ENCODE measurements at places on chromosomes 12 and 14.
A peak's percentile ranks its signal among the peaks of the same experiment; 100 is the strongest.

- DNase-seq: no peak
Observed at GRCh38 chr12:22624548-22624869, 462 bp upstream of the ETNK1 start.

DNA sequence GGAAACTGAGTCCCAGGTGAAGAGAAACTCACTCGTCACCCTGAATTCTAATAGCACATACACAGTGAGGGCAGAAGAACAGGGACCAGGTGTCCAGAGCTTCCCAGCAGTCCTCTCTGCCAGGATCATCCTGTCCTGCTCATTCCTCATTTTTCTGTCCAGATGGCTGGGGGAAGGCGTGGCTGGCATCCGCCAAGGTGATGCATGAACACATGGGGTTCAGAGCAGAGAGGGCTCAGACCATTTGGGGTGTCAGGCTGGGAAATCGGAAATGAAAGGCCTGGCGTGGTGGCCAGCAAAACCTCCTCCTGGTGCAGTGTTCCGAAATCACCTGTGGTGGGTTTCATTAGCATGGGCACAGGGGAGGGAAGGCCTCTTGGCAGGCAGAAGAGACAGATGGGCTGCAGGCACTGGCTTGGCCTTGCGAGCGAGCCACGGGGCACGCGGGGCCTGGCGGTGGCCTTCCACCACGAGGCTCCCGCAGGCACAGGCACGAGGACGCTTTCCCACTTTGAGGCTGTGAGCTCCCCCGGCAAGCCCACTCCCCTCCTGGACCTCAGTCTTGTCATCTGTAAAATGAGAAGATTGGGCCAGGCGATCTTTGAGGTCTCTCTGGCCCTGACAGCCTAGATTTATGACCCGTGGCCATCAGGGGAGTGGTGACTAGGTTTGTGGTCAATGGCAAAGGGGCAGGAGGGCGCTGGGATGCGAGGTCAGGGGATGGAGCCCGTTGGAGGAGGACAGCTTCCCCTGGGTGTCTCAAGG lies 68.5 kb downstream of the TSPAN9 start:
- DNase-seq: no peak

GRCh38 chr12:94553130-94553519 lies 93.5 kb upstream of the CEP83 start:
- peak; percentile 33 for DNase-seq

- DNase-seq: no peak
Observed at GRCh38 chr12:19285793-19286448, 153.4 kb upstream of the AEBP2 start.

GRCh38 chr12:108664338-108665258 lies 30.9 kb upstream of the SELPLG start:
- DNase-seq: peak; percentile 78

DNA sequence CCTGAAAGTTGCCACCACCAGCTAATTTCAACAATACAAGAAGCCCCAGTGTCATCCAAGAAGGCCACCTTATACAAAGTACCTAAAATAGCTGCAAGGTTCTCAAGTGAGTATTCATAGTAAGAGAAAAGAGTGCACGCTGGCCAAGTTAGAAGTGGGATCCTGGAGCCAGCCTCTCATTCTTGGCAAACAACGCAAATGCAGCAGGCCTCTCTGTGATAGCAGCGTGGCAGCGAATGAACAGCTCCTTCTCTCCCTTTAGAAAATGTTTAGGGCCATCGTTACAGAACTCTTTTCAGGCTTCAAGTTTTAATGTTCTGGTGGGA lies 78.0 kb upstream of the IFNG-AS1 start:
- DNase-seq: no peak

DNA sequence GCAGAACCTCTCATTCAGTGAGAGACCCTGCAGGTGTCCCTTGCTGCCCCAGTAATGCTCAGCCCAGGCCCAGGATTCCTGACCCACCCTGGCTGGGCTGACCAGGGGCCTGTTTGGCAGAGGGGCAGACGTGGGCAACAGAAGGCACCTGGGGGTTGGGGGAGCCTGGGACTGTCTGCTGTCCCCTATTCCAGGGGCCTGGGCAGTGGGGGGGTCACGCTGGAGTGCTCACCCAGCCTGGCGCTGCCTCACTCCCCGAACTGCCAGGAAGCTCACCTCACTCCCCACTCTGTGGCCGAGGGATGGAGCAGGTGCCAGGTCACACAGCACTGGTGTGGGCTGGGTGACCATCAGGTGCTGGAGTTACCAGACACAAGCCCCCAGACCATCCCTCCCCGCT lies 22.6 kb upstream of the NUDT14 start:
- no peak for DNase-seq

GRCh38 chr12:50013361-50014147 lies 11.7 kb downstream of the RACGAP1 start:
- no peak for DNase-seq

GRCh38 chr12:54413284-54414190 lies 5.5 kb downstream of the ITGA5 start:
- DNase-seq: no peak

GRCh38 chr12:128734371-128734770 lies 89.4 kb downstream of the SLC15A4 start:
- DNase-seq: no peak

GRCh38 chr12:24045816-24046257 lies 96.4 kb upstream of the SOX5 start:
- DNase-seq: no peak

- DNase-seq: no peak
Observed at GRCh38 chr14:50633954-50634353, 34.2 kb downstream of the SAV1 start.

DNA sequence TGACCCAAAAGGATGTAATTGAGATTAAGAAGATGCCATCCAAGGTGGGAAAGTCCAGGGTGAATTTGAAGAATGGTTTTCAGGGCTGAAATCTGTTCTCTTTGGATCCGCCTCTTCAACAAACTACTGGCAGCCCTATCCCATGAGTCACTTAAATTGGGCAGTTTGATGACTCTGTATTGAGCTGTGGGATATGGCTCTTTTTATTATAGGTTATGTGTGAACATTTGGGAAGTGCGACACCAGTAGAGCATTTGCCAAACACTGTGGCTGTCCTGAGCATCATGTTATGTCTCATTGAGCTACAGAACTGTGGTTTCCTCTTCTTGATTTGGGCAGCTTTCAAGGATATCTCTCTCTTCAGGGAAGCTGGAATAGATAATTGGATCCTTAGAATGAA lies 22.3 kb downstream of the IFT43 start:
- no peak for DNase-seq

- DNase-seq: no peak
Observed at GRCh38 chr12:122352394-122352793, 70.1 kb downstream of the CLIP1 start.

GRCh38 chr14:100888789-100889315 lies 14.7 kb downstream of the RTL1 start:
- no peak for DNase-seq
